ENCODE measurements at places on chromosomes 5 and 9.

- DNase-seq: no peak
Observed at GRCh38 chr9:79693750-79694149, 122.0 kb downstream of the TLE4 start.

GRCh38 chr5:160044967-160045366 lies 36.0 kb downstream of the TTC1 start:
- no peak for DNase-seq

DNA sequence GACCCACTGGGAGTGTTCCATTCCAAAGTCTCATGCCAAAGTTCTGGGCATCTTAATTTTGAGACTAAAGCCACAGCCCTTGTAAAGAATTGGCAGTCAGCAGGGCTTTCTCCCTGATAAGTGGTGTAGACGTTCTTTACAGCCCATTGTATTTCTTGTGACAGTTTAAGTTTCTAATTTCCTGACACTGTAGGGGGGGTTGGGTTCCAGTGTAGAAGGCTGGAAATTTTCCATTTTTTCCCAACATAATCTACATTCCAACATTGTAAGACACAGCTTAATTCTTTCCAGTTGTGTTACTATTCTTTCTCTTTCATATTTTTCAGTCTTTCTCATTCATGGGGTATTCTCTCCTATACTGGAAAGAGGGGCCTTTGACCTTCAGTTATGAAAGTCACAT lies 121.1 kb downstream of the FBXL7 start:
- DNase-seq: no peak

- DNase-seq: no peak
Observed at GRCh38 chr9:134172198-134173126, 8.1 kb upstream of the RNU6ATAC start.

DNA sequence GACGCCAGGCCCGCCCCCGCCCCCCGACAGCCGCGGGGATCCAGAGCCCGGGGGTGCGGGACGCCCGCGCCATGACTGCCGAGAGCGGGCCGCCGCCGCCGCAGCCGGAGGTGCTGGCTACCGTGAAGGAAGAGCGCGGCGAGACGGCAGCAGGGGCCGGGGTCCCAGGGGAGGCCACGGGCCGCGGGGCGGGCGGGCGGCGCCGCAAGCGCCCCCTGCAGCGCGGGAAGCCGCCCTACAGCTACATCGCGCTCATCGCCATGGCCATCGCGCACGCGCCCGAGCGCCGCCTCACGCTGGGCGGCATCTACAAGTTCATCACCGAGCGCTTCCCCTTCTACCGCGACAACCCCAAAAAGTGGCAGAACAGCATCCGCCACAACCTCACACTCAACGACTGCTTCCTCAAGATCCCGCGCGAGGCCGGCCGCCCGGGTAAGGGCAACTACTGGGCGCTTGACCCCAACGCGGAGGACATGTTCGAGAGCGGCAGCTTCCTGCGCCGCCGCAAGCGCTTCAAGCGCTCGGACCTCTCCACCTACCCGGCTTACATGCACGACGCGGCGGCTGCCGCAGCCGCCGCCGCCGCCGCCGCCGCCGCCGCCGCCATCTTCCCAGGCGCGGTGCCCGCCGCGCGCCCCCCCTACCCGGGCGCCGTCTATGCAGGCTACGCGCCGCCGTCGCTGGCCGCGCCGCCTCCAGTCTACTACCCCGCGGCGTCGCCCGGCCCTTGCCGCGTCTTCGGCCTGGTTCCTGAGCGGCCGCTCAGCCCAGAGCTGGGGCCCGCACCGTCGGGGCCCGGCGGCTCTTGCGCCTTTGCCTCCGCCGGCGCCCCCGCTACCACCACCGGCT lies 1.0 kb downstream of the FOXE1 start:
- no peak for DNase-seq

DNA sequence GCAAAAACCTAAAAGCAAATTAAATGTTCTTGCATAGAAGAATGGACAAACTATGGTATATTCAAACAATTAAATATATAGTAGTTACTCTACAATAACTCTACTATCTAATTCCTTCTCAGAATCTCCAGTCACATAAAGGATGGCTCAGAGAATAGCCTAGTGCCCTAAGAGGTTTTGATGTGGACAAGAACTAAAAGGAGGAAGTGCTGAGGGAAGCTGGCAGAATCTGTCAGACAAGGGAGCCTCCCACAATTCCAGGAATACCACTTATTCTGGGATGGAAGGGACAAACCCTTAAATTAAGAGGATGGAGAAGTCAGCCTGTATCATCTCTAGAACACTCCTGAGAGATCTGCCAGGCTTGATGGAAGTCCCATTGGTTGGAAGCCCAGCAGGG lies 30.4 kb downstream of the TNFSF8 start:
- DNase-seq: no peak

DNA sequence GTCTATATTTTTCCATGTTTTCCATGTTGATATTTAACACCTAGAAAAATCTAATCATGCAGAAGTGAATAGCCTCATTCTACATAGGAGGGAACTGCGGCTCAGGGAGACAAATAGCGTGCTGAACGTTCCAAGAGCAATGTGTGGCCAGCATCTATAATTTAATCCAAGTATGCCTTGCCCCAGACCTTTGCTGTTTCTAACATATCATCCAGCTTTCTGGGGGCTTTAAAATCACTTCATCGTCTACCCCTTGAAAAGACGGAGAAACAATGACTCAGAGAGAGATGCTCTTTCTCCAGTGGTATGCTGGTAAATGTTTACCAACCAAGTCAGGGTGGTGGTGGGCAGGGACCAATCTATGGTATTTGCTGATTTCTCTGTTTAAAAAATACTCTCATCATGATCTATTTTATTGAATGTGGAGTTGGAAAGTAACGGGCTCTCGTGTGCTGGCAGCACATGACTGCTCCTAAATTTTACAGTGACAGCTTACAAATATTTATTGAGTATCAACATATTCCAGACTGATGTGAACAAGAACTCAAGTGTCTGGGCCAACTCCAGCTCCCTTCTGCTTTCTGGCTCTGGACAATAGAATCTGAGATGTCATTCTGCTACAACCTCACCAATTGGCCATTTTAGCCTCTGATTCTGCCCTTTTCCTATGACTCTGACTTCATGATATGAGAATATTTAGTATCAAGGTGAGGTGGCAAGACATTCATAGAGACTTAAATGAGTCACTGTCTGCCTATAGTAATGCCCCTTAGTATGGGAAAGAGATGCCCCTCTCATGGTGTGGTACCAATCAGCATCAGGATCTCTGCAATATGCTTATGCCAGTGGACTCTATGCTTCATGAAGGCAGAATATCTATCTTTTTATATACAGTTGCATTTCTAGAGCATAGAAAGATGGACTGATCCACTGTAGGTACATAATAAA lies 407.4 kb upstream of the TNC start:
- DNase-seq: no peak

- DNase-seq: no peak
Observed at GRCh38 chr9:105206821-105207699, 37.4 kb upstream of the SLC44A1 start.

DNA sequence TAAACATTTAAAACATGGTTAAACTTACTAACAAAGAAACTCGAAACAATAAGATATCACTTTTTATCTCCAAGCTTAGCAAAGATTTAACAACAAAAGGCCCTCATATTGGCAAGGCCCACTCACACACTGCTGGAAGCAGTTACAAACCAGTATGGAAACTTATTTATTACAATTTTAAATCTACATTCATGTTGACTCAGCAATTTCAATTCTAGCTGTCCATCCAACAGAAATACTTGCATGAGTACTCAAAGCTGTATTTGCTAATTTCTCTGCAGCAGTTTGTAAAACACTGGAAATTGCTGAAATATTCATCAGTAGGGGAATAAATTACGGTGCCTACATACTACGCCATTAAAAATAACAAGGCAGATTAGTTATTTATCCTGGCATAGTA lies 2.8 kb upstream of the DNAJA1 start:
- DNase-seq: no peak

GRCh38 chr9:16406526-16407225 lies 463.8 kb downstream of the BNC2 start:
- no peak for DNase-seq

- no peak for DNase-seq
Observed at GRCh38 chr9:76162751-76163500, 231.3 kb downstream of the RFK start.

DNA sequence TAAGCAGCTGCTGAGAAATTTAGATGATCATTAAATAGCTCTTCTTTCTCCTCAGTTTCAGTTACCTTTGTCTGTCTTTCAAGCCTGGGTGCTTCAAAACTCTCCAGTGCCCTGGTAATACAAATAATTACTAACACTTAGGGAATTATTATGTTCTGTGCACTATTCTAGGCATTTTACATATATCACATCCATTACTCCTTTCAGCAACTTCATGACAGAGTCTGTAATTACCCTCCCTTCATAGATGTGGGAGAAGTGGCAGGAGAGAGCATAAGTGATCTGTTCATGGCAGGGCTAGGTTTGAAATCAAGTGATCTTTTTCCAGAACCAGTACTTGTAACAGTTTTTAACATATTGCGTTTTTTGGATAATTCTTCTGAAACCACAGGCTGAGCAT lies 32.0 kb downstream of the MAN2A1 start:
- DNase-seq: no peak

DNA sequence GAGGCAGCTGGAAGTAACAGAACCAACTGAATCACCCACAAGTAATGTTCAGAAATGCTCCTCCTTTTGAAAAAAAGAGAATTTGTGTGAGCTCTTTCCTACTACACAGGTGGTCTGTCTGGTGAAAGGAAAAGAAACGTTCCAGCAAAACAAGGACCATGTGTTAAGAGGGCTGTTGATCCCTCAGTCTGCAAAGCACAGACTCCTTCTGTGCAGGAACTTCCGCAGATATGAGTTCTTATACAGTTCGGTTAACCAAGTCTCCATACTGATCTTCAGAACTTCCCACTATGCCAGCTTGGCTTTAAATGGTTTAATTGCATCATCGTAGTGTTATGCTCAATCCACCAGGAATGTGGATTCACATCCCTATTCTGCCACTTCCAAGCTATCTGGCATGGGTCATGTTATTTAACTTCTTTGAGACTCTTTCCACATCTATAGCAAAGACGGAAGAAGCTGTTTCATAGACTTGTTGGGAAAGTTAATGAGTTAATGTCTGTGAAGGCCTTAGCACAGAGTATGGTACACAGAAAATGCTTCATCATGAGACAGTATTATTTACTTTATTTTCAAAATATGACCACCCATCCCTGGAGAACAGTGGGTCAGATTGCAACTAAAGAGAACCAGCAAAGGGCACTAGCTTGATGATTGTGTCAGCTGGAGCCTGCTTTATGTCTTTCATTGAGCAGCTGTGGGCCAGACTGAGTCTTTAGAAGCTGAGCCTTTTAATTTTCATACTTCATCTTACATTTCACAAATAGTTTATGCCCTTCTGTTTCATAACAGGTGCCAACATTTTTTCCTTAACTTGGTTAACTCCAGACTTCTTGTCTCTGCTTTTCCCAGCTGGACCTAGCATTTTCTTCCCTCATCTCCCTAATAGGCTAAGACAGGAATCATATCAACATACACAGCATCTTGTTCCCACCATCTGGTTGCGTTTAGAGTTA lies 89.9 kb downstream of the MAMDC2 start:
- DNase-seq: no peak

DNA sequence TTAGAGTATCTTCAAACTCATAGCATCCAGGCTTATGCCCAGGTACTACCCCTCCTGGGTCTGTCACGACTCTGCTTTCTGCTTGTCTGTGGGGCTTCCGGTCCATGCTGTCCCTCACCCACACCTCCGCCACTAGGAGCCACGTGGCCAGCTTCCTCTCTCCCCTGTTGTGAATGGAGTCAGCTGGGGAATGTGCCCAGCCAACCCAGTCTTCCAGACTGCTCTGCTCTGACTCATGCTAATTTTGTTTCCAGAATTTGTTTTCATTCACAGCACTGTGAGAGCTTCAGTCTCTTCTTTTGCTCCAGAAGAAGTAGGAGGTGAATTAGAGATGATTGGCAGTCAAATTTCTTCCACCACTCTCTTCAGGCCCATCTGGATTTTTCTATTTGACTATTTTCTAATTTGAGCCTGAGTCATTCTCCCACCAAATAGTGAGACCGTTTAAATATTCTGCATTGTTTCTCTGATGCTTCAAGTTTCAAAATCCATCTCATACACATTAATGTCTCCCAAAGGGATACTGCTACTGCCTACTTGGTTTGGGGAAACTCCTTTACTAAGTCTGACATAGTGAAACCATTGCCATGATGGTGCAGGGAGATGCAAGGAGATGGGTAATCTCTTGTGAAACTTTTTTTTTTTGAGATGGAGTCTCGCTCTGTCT lies 424.1 kb upstream of the KIF2A start:
- peak; percentile 28 for DNase-seq

DNA sequence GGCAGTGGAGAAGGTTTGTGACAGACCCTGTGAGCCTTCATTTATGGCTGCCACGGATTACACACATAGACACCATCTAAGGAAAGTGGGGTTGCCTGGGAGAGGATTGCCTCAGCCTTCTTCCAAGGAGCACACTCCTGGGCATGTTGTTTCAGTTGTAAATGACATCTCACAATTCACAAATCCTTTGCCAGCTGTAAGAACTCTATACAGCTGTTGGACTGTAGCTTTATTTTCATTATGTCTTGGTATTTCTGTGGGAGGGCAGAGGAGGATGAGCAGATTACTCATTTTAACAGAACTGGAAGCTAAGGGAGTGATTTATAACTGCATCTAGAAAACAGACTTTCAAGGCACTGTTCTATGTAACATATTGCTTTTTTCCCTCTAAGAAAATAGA lies 25.6 kb downstream of the MELK start:
- no peak for DNase-seq

DNA sequence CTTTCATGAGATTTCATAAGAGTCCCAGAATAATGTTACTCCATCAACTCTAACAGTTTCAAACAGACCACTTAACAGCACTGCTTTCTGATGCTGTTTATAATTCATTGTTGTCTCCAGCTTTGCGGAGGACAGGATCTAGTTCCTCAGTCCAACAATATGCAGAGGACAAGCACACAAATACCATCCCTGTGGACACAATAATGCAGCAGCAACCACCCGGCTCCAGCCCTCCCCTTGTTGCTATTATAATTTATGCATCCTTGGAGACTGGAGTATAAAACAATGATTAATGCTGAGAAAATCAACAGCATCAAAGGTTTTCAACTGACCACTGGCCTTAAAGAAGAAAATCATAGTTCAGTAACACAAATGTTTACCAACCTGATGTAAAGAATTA lies 108.3 kb downstream of the DENND1A start:
- no peak for DNase-seq

DNA sequence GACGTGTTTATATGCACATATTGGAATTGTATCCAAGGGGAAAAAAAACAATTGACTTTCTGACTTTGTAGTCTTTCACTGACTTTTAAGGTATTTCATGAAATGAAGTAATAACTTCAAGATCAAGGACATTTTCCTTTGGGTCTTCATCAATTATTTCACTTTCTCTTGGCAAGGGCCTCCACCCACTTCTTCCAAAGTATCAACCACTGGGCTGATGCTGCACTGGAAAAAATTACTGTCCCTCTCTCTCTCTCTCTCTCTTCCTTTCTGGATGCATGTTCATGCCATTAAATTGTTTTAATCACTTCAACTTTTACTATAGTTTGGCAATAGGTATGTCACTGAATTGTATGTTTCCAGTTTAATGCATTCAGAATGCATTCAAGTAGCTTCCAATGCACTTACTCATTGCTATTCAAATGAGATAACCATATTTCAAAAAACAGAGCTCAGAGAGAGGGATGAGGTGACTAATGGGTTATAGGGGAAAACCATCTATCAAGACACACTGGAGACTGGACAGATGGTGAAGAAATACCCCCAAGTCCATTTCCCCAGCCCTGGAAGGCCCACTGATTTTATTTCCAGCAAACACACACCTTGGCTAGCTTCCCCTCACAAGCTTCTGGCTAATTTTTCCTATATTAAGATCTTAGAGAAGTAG lies 585.3 kb downstream of the EBF1 start:
- no peak for DNase-seq
